ENCODE measurements at places on chromosomes 11 and 22.

- DNase-seq, result peak; percentile 88
Observed at GRCh38 chr11:102007567-102008437, 39.4 kb upstream of the CFAP300 start.

DNA sequence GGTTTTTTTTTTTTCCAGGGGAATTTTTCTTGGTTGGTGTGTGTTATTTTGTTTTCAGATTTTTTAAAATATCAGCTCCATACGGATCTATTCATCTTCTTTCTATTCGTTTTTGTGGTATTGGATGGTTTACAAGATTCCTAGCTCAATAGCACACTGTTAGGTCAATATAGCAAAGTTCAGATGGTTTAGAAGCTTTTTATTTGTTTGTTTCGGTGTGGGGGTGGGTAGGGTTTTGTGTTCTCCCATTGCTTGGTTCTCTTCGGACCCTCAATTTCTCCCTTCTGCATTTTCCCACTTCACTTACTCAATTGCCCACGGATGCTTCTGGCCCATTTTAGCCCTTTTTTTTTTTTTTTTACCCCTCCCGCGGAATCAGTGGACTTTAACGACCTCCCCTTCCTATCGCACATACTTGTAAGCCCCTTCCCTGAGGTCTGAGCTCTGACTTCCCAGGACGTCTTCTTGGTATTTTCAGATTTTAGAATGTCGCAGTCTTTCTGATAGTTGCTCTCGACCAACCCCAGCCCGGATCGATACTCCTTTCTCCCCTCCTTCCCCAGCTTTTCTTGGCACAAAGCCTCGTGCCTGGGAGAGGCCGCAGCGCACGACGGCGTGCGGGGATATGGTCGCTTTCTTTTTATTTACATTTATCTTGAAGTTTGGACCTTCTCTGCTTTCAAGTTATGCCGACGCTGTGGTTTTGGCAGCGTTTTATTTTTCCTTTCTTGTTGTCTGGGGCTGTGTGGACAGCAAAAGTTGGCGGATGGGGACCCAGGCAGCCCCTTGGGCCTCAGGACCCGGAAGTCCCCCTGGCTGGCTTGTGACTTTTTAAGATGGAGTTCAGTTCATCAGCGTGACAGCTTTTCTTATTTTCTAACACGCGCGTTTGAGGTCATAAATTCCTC lies 4.4 kb upstream of the SPDYC start:
- no peak for DNase-seq

DNA sequence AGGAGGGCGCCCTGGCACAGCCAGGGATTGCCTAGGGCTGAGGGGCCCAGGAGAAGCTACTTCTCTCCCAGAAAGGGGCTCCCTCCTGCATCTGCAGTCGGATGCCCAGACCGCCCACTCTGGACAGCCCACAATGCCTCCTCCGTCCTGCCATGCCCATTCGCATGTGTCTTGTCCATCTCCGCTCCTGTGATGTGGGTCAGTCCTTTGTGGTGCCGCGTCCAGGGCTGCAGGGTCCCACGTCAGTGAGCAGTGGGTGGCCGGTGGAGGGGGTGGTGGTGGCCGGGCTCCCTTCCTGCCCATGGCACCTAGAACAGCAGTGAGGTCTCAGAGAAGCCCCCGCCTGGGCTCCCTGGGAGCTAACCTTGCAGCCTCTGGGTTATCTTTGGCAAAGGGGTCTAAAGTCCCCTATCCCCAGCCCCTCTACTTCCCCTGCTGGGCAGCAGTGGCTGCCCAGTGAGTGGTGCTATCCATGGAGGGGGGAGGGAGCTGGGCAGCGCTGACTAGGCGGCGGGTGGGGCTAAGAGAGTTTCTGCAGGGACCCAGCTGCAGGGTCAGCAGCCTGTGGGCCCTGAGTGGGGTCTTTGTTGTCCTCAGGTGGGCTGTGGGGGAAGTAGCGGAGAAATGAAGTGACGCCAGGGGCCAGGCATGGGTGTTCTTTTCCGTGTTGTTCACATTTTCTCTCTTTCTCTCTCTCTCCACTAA lies 41.1 kb downstream of the KCNC1 start:
- DNase-seq, result no peak

DNA sequence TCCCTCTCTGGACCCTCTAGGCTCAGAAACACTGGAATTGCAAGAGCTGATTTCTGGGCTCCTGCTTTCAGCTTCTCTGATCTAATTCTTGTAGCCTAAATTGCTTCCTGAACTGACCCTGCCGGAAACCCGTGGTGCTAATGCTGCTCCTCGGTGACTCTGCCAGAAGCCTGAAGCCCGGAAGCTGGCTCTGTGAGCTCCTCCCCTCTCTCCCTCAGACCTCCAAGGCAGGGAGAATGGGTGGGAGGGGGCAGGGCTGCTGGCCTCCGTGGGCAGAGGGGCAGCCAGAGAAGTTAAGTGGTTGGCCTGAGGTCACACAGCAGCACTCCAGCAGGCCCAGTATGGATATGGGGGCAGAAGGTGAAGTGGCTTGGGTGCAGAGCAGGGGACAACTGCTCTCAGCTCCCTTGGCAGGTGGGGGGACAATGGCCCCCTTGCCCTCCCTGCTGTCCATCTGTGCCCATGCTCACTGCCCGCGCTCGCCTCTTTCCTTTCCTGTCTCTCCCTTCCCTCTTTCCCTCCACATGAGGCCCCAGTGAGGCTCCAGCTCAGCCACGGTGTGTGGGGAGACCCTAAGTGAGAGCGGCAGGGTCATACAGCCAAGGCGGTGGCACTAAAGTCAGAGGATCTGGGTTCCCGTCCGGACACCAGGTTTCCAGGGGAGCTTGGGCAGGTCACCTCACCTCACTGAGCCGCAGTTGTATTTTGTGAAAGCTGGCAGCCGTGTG lies 16.2 kb downstream of the CAPN5 start:
- DNase-seq, result no peak

DNA sequence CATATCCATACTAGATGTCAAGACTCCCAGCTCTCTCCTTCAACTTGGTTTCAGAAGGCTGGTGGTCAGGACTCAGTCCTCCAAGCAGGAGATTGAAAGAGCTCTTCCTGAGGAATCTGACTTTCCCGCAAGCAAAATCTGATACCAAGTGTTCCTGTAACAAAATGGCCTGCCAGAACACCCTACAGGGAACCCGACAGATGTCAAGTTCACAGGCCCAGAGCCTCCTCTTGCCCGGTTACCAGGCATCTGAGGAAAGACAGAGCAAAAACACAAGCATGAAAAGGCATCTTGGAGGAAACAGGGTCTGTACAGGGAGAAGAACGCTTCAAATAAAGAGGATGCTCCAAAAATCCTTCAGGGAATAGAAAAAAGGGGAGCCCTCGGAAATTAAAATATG lies 8.7 kb upstream of the KCNJ5 start:
- no peak for DNase-seq

- no peak for DNase-seq
Observed at GRCh38 chr11:114295676-114296604, at the start of gene NNMT. Gene NNMT (plus strand): TSS chr11:114296399. CDS start chr11:114296557, 158 bp downstream.

GRCh38 chr22:36425977-36426523 lies 38.3 kb upstream of the MYH9 start:
- DNase-seq, result no peak

GRCh38 chr11:59102259-59102765 lies 4.7 kb upstream of the FAM111B start:
- DNase-seq, result peak; percentile 36

- no peak for DNase-seq
Observed at GRCh38 chr11:34890812-34891211, 25.4 kb downstream of the APIP start.

GRCh38 chr11:12784987-12785386 lies 110.8 kb downstream of the TEAD1 start:
- no peak for DNase-seq

DNA sequence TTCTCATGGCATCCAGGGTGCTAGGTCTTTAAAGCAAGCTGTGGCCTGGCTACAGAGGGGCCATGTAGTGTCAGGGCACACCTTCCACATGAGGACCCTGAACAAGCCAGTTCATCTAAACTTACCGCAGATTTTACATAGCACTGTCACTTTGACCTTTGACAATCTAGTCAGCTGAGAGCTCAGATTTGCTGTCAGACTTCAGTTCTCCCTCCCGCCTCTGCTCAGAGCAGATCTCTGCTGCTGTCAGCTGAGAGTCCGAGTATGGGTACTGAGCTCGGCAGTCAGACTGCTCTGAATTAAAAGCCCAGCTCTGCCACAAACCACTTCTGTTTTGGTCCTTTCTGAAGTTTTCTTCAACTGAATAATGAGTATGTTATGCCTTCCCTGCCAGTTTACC lies 507.1 kb downstream of the SOX6 start:
- DNase-seq, result no peak

- peak; percentile 72 for DNase-seq
Observed at GRCh38 chr22:20885557-20886323, 26.9 kb downstream of the SNAP29 start.

- DNase-seq, result no peak
Observed at GRCh38 chr22:19913337-19913936, 28.1 kb upstream of the COMT start.

DNA sequence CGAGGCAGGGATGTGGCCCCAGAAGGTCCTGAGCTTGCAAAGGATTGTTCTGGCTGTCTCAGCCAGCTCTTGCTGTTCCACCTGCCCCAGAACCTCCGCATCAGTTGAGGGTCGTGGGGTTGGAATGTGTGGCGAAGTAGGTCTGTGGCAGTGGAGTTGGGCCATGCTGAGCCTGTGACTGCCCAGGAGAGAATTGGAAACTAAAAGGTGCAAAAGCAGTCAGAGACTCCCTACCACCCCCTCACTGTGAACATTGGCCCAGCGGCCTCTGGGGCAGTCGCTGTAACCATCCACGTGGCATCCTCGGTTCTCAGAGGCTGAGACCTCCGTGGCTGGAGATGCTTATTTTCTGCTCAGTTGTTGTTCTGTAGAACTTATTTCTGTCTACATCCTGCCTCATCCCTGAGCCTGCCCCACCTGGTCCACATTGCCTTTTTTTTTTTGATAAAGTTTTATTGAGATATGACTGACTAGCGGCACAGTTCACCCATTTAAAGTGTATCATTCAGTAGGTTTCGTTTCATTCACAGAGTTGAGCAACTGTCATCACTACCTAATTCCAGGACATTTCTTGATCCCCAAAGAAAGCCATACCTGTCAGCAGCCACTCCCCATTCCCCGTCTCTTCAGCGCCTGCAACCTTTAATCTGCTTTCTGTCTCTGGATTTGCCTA lies 22.3 kb upstream of the DGCR8 start:
- no peak for DNase-seq

DNA sequence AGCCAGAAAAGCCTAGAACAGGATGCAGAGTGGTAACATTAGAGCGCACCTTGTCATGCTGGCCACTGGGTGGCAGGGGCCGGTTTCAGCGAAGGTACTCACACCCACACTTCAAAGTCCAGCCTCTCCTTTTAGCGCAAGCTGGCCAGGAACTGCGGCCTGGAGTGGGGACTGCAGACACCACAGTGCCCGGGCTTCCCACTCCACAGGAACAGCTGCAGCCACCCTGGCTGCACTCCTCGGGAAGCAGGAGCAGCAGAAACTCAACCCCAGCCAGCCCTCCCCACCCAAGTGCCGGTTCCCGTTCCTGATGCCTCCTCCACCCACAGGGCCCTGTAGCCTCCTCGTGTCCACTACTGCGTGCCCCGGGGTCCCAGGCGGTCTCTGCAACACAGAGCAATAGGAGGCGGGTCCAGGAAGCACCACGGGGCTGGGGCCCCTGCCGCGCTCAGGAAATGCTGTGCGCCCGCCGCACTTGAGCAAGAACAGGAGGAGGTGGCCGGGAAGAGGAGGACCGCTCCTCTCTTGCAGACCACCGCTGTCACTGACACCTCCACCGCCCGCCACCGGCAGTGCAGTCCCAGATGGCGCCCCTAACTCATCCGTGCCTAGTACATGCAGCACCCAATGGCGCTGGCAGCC lies 2.2 kb downstream of the RFPL2 start:
- DNase-seq, result no peak

DNA sequence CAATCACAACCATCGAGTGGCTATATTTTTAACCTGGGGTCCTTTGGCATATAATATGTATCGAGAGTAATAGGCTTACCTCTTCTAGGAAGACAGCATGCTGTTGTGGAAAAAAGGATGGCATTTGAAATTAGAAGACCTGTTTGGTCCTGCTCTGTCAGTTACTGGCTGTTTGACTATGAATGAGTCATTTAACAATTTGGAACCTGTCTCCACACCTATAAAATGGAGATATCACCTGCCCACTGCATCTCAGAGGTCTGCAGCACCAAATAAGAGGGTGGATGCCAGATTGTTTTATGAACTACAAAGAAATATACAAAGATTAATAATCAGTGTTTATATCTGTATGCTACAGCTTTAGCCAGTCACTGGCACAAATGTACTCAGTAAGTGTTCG lies 60.8 kb downstream of the SLC25A17 start:
- DNase-seq, result no peak

GRCh38 chr11:11441516-11441915 lies 88.5 kb upstream of the CSNK2A3 start:
- DNase-seq, result no peak

DNA sequence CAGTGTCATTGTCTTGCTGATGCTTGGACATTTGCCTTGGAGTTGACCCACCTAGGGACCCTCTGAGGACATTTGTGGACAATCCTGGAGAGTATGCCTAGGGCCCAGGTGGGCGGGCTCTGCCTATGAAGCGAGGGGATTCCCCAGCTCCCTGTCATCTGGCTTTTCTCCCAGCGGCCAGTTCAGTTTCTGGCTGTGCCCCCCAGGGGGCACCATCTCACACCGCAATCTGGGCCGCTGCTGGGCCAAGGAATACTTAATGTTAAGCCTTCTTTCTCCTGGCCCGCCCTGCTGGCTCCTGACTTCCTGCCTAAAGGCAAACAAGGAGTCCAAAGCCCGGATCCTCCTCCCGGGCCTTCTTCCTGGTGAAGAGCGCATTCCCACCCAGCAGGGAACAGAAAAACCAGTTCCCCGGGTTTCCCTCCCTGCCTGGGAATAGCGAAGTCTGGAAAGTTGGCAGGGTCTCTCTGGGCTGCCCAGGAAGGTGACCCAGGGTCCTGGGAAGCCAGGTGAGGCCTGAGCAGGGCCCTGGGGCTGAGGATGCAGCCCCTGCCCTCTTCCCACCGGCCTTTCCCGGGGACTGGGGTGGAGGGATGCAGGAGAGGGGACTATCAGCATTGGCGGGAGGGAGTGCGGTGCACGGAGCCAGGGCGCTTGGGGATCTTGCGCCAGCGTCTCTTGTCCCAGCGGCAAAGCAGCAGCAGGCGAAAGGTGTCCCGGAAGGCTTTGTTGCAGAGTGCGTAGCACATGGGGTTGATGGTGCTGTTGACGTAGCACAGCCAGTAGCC lies 11.9 kb downstream of the CHRM1 start:
- no peak for DNase-seq

DNA sequence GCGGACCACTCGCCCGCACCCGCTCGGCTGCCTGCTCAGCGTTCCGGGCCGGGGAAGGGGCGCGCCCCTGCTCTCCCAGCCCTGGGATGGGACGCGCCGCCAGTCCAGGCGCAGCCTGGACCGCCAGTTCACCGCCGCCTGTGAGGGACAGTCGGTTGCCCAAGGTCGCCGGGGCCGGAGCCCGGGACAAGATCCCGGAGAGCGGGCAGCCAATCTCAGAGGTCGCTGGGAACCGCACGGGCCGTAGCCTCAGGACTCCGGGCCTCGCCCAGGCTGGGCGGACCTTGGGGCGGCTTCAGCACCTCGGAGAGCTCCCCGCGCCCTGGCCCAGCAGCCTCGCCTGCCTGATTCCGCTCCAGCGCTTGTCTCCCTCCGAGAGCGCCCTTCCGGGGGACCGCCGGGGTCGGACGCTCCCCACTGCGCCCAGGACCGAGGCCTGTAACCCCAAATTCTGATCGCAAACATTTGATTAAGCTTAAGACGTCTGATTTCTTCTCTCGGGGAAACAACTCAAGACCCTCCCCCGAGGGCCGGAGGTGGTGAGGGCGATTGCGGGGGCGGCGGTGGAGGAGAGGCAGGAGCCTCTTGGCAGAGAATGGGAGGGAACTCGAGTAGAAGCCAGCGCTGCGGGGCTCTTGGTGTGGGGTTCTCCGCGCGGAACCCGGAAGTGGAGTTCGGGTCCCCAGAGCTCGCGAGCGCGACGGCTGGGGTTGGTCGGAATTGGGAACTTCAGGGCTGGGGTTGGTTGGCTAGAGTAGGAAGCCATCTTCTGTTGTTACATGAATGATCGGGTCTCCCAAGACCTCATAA lies 1.1 kb upstream of the CHRM4 start:
- no peak for DNase-seq

All from Panc1 (cell line).